GM12891 (cell line): ENCODE measurements at places on chromosomes 4 and X.

GRCh38 chr4:25021216-25021615, 9.5 kb downstream of the LGI2 start:
- DNase-seq = no peak

GRCh38 chrX:123964156-123964834, 2.8 kb downstream of the STAG2 start:
- no peak for DNase-seq

GRCh38 chrX:48711929-48712505, 15.5 kb downstream of the SUV39H1 start:
- DNase-seq = no peak

DNA sequence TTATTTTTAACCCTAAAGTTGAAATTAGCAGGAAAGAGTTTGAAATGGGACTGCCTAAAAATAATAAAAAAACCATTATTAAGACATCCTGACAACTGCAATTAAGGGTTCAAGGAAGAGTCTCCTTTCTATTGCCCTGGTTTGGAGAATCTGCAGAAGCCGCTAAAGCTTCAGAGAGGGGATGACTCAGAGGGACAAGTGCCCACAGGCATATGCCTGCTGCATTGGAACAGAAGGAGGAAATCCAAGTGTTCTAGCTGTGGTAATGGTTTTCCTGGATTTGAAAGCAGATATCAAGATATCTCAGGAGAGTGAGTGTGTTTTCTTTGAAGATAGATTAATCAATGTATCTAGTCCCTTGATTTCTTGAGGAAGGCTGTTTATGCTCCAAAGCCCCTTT, 235.1 kb upstream of the TAPT1 start:
- DNase-seq = no peak

- DNase-seq = no peak
Observed at GRCh38 chr4:112861691-112862674, 187.5 kb upstream of the ANK2 start.
